ENCODE measurements at places on chromosomes 7 and 10. TPM values are rescaled to one million over a fixed set of nuclear protein-coding genes. Genes with fewer than 3 reads are reported as not detected.

IDI2 gene
- not detected for total RNA-seq

AGMO gene
- 0.47 TPM for total RNA-seq

ABLIM1 gene
- total RNA-seq, result 118 TPM

CNNM1 gene
- total RNA-seq, result 0.27 TPM

NKX1-2 gene
- total RNA-seq, result not detected

GRCh38 chr10:34001087-34001580 lies 666.7 kb upstream of the NRP1 start:
- DNase-seq, result no peak
- no peaks in the 10 kb centered on the region for H3K36me3 ChIP-seq
- no peak overlapping the region for H3K27ac ChIP-seq
- H3K4me1 ChIP-seq, result no peaks in the 10 kb centered on the region
- no peak overlapping the region for H3K4me3 ChIP-seq
- H3K27me3 ChIP-seq, result no peaks in the 10 kb centered on the region

DNA sequence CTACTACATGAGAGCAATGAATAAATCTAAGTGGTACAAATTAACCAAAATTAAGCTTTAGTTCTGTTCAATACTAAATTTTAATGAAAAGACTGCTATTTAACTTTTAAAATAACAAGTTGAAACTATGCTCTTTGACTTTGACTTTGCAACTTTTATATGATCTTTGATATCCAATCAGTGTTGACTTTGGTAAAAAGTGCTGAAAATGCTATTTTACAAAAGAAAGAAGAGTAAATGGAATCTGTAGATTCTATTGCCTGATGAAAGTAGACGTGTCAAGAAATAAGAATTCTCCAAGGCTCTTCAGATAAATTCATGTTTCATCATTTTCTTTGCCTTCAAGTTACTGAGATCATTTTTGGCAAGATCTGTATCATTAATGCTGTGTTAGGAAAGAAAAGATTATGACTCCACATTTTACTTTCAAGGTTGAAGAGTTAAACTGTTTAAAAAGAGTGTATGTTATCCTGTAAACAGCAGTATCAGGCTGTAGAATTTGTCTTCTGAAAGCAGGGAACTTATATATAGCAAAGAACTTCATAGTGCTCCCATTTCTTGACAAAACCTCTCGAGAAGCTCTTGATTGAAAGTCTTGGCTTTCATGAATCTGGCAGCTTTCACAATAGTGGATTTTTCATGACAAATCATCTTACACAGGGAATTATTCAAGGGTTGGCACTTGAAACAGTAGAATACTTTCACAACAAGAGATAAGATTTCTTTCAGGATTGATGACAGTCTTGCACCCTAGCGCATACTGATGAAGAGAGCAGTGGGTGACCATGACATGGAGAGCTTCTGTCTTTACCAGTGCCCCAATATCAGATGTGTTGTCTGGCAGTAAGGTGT lies 72.1 kb downstream of the PTEN start:
- no peak overlapping the region for H3K27ac ChIP-seq
- no peaks in the 10 kb centered on the region for H3K27me3 ChIP-seq

GRCh38 chr10:64977915-64978314 lies 1456.7 kb downstream of the REEP3 start:
- no peaks in the 10 kb centered on the region for H3K27me3 ChIP-seq
- no peak overlapping the region for H3K4me3 ChIP-seq
- H3K4me1 ChIP-seq, result no peaks in the 10 kb centered on the region
- no peak for DNase-seq

DNA sequence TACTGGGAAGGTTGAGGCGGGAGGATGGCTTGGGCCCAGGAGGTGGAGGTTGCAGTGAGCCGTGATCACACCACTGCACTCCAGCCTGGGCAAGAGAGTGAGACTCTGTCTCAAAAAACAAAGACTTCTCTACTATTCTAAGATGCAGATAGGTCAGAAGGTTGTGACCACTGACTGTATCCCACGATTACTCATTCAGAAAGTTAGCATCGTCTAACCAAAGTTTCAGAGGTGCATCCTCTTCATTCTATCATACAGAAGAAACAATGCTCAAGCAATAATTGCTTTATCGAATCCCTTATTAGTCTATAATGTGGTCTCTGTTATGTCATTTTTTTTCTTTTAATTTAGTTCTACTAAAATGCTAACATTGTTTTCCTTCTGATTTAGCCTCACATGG lies 348.7 kb upstream of the LRGUK start:
- no peak overlapping the region for H3K4me3 ChIP-seq
- no peak overlapping the region for H3K27ac ChIP-seq

GRCh38 chr10:89029785-89030437 lies 39.3 kb downstream of the FAS start:
- no peaks in the 10 kb centered on the region for H3K36me3 ChIP-seq
- H3K27me3 ChIP-seq, result no peaks in the 10 kb centered on the region
- H3K27ac ChIP-seq, result no peak overlapping the region
- peak; percentile 74 for DNase-seq

DNA sequence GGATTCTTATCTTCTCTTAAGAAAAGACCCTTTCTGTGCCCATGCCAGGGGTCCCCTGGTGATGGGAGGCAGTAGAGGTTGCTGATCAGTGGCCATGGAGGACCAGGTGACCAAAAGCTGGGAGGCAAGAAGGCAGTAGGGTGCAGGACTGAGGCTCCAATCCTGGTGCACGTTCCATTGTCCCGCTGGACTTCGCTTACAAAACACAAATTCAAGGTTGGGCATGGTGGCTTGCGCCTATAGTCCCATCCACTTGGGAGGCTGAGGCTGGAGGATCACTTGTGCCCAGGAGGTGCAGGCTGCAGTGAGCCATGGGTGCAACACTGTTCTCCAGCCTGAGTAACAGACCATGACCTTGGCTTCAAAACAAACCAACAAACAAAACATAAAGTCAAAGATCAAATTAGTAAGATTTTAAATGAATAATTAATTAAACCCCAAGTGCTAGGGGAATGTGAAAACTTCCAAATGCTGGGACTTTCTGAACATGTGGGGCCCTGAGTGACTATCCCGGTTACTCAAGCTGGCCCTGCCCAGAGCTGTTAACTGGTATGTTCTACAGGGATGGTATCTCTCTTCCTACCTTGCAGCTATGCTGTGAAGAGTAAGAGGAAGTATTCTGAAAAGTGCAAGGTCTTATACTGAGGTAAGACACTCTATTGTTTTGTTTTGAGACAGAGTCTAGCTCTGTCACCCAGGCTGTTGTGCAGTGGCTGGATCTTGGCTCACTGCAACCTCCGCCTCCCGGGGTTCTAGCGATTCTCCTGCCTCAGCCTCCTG lies 97.6 kb downstream of the LYZL2 start:
- no peak for DNase-seq
- no peaks in the 10 kb centered on the region for H3K27me3 ChIP-seq
- H3K36me3 ChIP-seq, result no peaks in the 10 kb centered on the region
- H3K4me1 ChIP-seq, result no peaks in the 10 kb centered on the region
- H3K27ac ChIP-seq, result no peak overlapping the region
- no peak overlapping the region for H3K4me3 ChIP-seq

GRCh38 chr7:127365164-127365956 lies 27.1 kb downstream of the ZNF800 start:
- no peak overlapping the region for H3K27ac ChIP-seq
- DNase-seq, result no peak
- no peaks in the 10 kb centered on the region for H3K36me3 ChIP-seq
- no peaks in the 10 kb centered on the region for H3K27me3 ChIP-seq
- no peak overlapping the region for H3K4me3 ChIP-seq
- H3K4me1 ChIP-seq, result no peaks in the 10 kb centered on the region

DNA sequence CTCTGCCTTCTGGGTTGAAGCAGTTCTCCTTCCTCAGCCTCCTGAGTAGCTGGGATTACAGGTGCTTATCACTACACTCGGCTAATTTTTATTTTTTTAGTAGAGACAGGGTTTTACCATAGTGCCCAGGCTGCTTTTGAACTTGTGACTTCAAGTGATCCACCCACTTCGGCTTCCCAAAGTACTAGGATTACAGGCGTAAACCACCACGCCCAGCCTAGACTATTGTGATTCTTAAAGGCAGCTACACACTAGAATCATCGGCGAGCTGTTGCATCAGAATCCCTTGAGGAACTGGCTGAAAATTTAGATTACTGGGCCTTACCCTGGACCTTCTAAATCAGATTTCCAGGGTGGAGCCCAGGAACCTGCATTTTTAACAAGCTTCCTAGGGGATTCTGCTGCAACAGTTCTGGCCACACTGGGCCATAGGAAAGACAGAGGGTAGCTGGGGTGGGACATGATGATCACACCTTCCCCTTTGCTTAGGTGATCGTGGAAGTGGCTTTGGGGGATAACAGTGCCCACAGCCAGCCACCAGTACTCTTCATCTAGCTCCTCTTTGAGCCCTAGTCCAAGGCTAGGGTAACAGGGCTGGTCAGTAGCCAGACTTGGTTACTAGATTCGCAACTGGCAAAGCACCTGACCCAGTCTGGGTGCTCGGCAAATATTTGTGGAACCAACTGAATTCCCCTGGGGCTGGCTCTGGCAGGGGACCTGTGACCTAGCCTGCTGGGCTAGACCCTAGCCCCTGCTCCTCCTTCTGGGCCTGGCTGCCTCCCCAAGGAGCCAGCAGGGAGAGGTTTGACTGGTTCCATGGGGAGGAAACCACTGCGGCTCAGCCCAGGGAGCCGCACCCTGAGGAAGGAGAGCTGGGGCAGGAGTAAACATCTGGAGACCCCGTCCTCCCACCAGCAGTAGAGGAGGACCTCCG lies 67.1 kb upstream of the DUSP5 start:
- DNase-seq, result no peak
- no peak overlapping the region for H3K27ac ChIP-seq
- H3K4me1 ChIP-seq, result no peaks in the 10 kb centered on the region
- no peaks in the 10 kb centered on the region for H3K36me3 ChIP-seq
- no peak overlapping the region for H3K4me3 ChIP-seq

- no peak overlapping the region for H3K4me3 ChIP-seq
- no peaks in the 10 kb centered on the region for H3K4me1 ChIP-seq
- no peak overlapping the region for H3K27ac ChIP-seq
- no peak for DNase-seq
- no peaks in the 10 kb centered on the region for H3K36me3 ChIP-seq
- no peaks in the 10 kb centered on the region for H3K27me3 ChIP-seq
Measured at GRCh38 chr7:47407821-47408674, 173.9 kb downstream of the TNS3 start.

GRCh38 chr7:50662041-50662694 lies 97.0 kb upstream of the DDC start:
- peaks cover 3% of the 10 kb centered on the region for H3K4me1 ChIP-seq
- no peak for DNase-seq

DNA sequence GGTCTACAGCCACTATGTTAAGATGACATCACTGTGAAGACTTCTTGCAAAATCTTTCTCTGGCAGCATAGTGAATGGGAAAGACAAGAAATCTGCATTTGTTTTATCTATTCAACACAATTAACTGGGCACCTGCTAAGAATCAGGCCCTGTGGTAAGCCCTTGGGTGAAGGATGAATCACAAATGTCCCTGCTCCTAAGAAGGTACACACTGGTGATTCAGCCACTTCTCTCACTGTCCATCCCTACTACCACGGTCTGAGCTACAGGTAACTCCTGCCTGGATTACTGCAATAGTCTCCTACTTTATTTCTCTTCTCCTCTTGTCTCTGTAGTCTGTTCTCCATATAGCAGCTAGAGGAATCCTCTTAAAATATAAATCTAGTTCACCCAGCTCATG lies 116.1 kb downstream of the HIBADH start:
- DNase-seq, result no peak
- H3K4me3 ChIP-seq, result no peak overlapping the region
- no peak overlapping the region for H3K27ac ChIP-seq

GRCh38 chr10:69644658-69645295 lies 14.7 kb downstream of the FAM241B start:
- no peak overlapping the region for H3K27ac ChIP-seq
- DNase-seq, result peak; percentile 57
- H3K4me3 ChIP-seq, result no peak overlapping the region
- no peaks in the 10 kb centered on the region for H3K36me3 ChIP-seq

- no peak overlapping the region for H3K27ac ChIP-seq
- H3K36me3 ChIP-seq, result no peaks in the 10 kb centered on the region
- DNase-seq, result peak; percentile 47
- H3K4me3 ChIP-seq, result peak overlapping the region; percentile 38
- no peaks in the 10 kb centered on the region for H3K27me3 ChIP-seq
Measured at GRCh38 chr10:48655411-48656240, 29.0 kb upstream of the WDFY4 start.

DNA sequence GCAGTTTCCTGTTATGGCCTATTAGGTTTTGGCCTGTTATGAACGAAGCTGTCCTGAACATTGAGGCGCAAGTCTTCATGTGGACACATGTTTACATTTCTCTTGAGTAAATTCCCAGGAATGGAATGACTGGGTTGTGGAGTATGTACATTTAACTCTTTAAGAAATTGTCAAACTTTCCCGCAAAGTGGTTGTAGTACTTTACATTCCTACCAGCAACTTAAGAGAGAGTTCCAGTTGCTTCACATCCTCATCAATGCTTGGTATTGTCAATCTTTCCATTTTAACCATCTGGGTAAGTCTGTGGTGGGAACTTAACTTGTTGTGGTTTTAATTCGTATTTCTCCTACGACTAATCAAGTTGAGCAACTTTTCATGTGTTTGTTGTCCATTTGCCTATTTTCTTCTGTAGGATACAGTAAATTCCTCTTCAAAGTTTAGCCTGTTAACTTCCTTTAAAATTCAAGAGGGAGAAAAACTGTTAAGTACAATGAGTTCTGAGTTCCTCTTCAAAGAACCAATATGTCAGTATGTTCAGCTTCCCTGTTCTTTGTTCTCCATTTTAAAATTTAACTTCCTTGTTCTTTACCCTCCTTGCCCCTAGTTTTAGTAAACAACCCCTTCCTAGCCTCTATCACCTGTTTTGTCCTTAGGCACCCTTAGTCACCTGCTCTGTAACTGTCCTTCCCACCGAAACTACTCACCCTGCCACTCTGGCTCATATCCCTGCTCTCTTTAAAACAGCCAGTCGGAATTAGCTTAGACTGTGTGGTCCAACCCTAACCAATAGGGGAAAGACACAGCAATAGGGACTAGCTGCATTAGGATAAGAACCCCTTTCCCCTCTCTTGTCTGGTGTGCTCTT lies 74.0 kb downstream of the FAM241B start:
- no peaks in the 10 kb centered on the region for H3K4me1 ChIP-seq
- DNase-seq, result no peak
- no peaks in the 10 kb centered on the region for H3K36me3 ChIP-seq
- no peak overlapping the region for H3K4me3 ChIP-seq
- no peaks in the 10 kb centered on the region for H3K27me3 ChIP-seq
- H3K27ac ChIP-seq, result no peak overlapping the region

GRCh38 chr10:87634311-87634710 lies 25.4 kb upstream of the PAPSS2 start:
- no peak overlapping the region for H3K4me3 ChIP-seq
- H3K27me3 ChIP-seq, result no peaks in the 10 kb centered on the region
- no peak overlapping the region for H3K27ac ChIP-seq
- DNase-seq, result no peak
- no peaks in the 10 kb centered on the region for H3K36me3 ChIP-seq

DNA sequence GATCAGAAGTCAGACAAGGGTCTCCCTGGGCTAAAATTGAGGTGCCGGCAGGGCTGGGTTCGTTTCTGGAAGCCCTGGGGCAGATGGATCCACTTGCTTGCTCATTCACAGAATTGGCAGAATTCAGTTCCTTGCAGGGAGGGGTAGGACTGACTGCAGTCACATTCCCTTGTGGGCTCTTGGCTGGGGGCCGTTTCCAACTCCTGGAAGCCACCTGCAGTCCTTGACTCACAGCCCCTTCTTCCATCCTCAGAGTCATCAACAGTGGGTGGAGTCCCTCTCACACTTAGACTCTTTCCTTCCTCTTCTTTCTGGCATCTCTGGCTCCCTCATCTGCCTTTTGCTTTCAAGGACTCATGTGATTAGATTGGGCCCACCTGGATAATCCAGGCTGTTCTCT lies 54.6 kb upstream of the NANOS1 start:
- no peaks in the 10 kb centered on the region for H3K36me3 ChIP-seq
- no peak overlapping the region for H3K27ac ChIP-seq
- no peaks in the 10 kb centered on the region for H3K4me1 ChIP-seq
- no peaks in the 10 kb centered on the region for H3K27me3 ChIP-seq
- no peak for DNase-seq
